Stimulated activated CD4-positive, alpha-beta T cell treated with anti-CD3 and anti-CD28 coated beads, TNF-alpha, amount 100 ng/mL, for 24 hours (primary cell): ENCODE measurements at places on chromosomes 3 and 15.

DNA sequence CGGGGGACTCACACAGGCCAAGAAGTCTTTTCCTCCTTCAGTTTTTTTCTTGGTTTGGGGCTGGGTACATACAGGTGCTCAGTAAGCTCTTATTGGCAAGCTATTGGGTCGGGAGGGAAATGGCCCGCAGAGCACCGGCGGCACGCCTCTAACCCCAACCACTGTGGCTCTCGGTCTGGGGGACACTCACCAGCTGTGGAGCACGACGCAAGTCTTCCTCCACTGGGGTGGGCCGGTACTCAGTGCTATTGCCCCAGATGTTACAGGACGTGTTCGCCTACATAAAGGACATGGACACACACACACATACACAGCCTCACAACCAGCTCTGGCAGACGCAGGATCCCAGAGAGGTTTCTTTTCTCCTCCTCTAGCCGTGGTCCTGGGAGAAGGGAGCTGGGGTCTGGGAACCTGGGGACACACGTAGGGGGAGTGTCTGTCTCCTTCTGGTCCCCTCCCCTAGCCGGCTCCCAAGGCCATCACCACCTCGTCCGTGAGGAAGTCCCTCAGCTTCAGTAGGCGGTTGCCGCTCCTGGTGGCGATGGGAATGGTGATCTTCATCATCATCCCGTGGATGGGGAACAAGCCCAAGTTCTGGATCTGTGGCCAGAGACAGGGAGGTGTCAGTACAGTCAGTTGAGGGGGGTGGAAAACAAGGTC lies 33.4 kb downstream of the FEM1B start:
- no peak for DNase-seq

DNA sequence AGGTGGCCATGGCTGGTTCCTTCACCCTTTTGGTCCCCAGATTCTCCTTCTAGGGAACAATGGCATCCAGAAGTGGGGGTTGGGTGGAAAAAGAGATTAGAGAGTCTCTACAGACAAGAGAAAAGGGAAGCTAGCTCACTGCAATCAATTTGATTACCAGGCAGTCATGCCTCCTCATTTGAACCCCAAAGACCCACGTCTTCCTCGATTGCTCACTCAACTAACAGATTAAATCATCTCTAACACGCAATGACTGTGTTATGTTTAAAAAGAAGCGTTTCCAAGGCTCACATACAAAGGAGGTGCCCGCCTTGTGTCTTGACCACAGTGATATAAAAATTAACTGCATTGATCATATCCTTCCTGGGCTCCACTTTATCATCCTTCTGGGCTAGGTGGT lies 57.6 kb downstream of the BHLHE40 start:
- DNase-seq, result no peak

DNA sequence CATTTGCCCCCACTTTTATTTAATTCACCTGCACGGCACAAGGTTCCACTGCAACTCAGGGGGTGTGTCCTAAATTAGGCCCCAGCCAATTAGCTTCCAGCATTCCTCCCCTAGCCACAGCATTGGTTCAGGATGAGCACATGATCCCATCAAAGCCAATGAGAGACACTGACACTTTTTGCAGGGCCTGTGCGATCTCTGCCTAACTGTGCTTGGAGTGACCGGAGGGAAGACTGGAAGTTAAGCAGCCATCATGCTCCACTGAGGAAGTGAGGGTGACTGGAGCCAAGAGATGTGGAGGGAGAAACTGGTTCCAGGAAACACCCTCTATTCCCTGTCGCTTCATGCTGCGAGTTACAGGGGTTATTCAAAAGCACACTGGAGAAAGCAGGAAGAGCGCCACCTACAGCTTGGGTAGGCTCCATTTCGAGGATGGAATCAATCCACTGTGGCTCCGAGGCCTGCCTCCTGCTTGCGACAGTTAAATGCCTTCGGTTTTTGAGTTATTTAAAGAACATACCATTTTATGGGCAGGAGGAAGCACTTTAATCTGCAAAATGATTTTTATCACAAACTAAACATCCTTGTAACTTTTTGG lies 122.2 kb upstream of the WNT5A start:
- no peak for DNase-seq

- DNase-seq, result no peak
Measured at GRCh38 chr3:189567322-189567721, 63.9 kb upstream of the TP63 start.

DNA sequence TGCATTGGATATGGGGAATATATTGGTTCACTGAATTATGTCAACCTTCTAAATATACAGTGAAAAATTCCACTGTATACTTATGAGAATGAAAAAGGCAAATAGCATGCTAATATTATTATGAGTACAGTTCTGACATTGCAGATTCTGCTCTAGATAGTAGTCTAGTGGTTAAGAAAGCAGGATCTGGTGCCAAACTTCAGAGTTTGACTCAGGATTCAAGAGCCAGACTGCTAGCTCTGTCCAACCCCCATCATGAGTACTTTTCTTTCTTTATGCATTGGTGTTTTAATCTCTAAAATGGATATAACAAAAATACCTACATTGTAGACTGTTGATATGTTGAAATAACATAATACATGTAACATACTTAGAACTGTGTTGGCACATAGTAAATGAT lies 57.3 kb upstream of the PLSCR4 start:
- DNase-seq, result no peak

DNA sequence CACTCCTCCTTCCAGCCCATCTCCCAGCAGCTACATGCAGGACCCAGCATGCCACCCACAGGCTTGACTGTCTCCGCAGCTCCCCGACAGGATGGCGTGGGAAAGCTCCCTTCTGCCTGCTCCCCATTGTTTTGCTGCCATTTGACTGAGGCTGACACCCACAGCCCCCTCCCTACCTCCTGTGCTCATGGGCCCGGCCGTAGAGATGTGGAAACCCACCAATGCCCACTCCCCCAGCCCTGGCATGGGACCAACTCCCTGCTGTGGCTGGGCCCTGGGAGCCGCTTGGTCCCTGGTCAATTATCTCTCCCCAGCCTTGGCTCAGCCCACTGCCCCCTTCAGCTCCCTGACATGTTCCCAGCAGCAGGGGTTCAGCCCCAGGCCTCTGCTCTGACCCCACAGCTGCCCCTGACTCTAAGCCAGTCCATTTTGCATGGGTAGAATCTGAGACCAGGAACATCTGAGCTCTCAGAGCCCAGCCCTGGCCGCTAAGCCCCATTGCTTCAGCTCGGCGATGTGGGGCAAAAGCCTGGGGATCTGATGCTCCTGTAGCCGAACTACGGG lies 8.2 kb downstream of the C3orf22 start:
- DNase-seq, result no peak

DNA sequence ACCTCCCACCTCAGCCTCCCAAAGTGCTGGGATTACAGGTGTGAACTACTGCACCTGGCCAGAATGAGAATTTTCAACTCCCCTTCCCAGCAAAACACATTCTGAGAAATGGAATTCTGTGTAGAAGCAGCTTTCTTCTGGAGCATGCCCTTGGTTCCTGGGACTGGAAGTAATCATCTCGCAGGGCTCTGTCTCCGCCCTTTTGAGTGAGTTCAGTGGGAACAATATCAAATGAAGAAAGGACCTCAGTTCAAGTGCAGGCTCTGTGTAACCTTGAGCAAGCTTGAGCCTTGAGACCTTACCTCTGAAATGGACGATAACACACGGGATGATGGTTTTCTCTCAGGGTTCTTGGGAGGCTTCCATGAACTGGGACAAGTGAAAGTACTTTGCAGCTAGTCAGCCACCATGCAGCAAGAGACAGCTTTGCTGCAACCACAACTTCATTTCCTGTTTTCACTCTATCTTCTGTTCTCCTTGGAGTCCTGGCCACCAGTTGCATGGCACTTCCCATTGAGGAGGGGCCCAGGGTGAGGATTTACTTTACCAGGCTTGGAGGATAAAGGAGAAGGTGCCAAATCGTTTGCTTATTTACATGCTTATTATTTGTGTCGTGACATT lies 35.7 kb upstream of the IGF1R start:
- no peak for DNase-seq

GRCh38 chr3:98568402-98568801 lies 25.0 kb downstream of the CPOX start:
- DNase-seq, result no peak

GRCh38 chr3:14397531-14397930 lies 4.9 kb upstream of the SLC6A6 start:
- no peak for DNase-seq

GRCh38 chr3:150443331-150443741 lies 35.2 kb downstream of the TSC22D2 start:
- DNase-seq, result no peak

DNA sequence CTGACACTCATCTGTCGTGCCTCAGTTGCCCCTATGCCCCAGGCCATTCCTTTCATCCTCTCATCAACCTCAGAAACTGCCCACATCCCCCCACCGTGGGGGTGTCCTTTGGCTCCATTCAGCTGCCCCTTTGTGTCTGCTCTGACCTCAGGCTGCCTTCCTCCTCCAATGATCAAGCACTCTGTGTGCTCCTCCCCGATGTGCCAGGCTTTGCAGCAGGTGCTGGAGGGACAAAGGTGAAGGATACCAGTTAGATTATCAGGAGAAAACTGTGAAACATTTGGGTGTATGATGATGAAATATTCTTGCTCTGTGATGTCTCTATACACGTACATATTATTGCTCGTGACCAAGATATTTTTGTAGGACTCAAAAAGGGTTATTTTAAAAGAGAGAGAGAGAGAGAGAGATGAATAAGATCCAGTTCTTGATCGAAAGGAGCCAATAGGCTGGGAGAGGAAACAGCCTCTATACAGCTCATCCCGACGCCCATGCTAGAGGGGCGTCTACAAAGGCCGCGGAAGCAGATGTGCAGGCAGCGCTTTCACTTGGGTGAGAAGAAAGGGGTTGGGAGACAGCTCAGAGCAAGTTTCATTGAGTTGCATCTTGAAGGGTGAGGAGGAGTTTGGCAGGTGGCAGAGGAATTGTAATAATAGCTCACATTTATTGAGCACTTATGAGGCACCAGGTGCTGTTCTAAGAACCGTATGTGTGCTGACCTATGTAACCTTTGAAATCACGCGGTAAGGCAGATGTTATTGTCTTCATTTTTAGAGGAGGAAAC lies 28.3 kb upstream of the ADCY5 start:
- no peak for DNase-seq

- no peak for DNase-seq
Measured at GRCh38 chr3:60598671-60599070, 652.6 kb downstream of the FHIT start.

DNA sequence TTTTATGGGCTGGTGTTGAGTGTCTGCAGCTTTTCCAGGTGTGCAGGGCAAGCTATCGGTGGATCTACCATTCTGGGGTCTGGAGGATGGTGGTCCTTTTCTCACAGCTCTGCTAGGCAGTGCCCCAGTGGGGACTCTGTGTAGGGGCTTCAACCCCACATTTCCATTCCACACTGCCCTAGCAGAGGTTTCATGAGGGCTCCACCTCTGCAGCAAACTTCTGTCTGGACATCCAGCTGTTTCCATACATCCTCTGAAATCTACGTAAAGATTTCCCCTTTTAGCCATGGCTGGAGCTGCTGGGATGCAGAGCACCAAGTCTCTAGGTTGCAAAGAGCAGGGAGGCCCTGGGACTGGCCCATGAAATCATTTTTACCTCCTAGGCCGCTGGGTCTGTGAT lies 11.6 kb downstream of the RFX7 start:
- no peak for DNase-seq

DNA sequence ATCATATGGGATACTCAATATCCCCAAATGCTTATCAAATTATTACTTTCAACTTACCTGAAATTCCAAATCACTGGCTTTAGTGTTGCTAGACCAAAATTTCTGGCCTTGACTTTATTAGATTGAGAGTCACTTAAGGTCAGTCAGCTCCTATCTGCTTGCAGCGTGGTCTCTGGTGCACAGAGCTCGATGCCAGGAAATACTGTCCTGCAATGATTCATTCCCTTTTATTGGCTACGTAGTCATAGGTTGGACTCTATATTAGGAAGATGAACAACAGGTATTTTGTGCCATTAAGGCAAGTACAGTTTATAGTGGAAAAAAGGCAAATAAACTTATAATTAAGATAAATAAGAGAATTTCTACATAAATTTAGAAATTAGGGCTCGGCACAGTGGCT lies 378.6 kb upstream of the MCTP2 start:
- DNase-seq, result no peak

DNA sequence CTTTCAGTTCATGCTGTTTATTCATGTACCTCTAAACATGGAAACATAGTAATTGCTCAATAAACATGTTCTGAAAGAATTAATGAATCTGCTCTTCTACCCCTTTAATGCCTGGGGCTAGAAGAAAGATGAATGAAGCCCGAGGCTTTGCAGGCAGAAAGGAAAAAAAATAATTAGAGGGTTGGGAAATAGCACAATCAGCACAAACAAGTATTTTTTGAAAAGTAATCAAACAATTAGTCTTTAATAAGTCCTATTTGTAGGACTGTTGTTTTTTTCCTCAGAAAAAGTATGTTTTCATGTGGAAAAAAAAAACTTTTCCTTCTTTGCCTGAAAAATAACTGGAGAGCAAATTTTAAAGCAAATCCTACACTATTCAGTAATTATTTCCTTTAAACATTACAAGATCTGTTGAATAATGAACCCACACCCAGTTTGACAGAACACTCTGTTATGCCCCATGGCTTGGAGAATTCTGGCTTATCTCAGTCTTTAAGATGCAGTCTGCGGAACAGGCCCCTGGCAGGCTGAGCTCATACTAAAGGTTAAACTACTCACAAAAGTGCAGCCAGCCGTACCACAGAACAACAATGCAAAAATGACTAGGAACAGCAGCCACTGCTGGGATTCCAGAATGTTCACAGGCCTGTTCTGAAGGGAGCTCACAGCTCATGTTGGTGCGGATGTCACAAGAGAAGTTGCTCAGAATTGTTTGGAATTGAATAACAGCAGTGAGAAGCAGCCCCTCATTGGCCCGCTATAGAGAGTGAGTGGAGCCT lies 79.2 kb downstream of the ABI3BP start:
- DNase-seq, result no peak

- no peak for DNase-seq
Measured at GRCh38 chr3:122366379-122366749, 16.7 kb downstream of the MIX23 start.
